CD4-positive, alpha-beta T cell treated with Interleukin-6 at 100 ng/mL for 8 hours (primary cell): ENCODE measurements at places on chromosomes 3 and 15.

DNA sequence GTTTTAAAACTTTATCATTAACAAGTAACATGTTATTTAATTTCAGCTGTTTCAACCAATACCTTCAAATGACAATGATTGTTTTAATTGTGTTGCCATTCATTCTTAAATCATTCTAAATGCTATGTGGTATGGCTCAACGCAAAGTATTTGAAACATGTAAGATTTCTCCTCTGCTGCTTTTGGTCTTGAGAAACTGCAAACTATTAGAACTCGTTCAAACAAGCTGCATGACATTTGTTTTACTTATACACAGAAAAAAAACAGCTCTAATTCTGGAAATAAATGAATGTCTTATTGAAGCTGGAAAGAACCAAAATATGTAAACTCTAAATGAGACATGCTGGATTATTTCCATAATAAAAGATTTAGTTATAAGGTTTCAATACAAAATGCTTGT lies 29.3 kb downstream of the FBN1 start:
- DNase-seq = no peak

GRCh38 chr3:30604558-30604957 lies 1.8 kb upstream of the TGFBR2 start:
- no peak for DNase-seq

- no peak for DNase-seq
Measured at GRCh38 chr3:99544786-99545281, 93.6 kb upstream of the COL8A1 start.

- no peak for DNase-seq
Measured at GRCh38 chr15:67833710-67834511, 5.9 kb downstream of the RNU6-1 start.
